ENCODE measurements at places on chromosomes 5 and 9.

DNA sequence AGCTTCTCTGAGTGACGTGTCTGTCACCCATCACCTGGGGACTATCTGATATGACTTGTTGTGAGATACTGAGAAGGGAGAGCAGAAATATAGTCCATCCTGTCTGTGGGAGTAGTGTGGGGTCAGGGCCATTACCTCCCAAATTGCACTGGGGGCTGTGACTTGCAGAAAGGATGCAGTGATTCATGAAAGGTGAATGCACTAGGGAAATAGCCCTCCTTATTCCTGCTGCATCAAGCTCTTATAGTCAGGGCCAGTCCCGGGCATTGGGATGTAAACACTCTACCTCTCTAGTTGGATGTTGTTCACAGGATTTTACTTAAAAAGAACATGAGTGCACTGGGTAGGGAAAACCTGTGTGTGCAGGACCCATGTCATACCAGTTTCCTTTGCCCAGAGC, 124.8 kb downstream of the STK32A start:
- DNase-seq = no peak

DNA sequence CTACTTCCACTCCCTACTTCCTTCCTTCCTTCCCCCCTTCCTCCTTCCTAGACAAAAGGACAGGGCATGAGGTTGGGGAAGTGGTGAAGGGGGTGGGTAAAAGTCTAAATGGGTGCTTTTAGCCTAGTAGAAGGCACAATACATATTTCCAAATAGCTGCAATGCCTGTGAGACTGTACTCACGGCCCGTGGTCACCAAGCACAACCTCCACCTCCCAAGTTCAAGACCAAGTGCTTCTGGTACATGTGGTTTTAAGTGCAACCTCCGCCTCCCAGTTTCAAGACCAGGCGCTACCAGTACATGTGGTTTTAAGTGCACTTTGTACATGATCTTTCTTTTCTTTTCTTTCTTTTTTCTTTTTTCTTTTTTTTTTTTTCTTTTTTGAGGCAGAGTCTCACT, 14.5 kb upstream of the NTNG2 start:
- no peak for DNase-seq

DNA sequence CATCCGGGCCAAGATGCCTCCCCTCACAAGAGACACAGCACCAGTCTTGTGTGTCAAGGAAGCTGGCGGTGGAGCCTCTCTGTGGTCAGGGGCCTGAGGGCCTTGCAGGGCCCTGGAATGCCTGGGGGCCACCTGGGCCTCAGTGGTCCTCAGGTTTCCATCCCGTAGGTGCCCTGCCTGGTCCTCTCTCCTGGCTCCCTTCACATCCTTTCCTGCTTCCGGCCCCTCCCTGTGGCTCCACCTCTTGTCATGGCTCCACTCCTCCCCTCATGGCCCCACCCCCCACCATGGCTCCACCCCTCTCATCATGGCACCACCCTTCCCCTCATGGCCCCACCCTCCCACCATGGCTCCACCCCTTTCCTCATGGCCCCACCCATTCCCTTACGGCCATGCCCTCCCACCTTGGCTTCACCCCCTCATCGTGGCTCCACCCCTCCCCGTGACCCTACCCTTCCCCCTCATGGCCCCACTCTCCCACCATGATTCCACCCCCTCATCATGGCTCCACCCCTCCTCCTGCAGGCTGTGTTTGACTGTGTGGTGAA, 175.8 kb downstream of the CACNA1B start:
- DNase-seq = no peak

GRCh38 chr5:4646715-4647375, 493.3 kb upstream of the ADAMTS16 start:
- no peak for DNase-seq

GRCh38 chr5:87535706-87536105, 123.0 kb upstream of the CCNH start:
- no peak for DNase-seq

- no peak for DNase-seq
Observed at GRCh38 chr5:19734776-19735175, 253.2 kb downstream of the CDH18 start.

DNA sequence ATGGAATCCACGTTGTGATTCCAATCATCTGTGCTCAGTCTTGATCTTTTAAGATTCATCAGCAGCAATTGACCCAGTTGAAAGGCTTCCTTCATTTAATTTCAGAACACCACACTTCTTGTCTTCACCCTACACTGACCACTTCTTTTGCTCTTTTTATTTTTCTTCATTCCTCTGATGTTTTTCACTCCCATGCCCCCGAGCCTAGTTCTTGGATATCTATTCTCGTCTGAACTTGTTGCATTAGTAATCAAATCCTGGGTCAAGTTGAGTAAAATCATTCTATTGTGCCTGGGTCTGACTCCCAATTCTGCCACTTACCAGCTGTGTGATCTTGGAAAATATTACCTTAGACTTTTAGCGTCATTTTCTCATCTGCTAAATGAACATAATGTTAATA, 356.5 kb downstream of the CDH12 start:
- no peak for DNase-seq

DNA sequence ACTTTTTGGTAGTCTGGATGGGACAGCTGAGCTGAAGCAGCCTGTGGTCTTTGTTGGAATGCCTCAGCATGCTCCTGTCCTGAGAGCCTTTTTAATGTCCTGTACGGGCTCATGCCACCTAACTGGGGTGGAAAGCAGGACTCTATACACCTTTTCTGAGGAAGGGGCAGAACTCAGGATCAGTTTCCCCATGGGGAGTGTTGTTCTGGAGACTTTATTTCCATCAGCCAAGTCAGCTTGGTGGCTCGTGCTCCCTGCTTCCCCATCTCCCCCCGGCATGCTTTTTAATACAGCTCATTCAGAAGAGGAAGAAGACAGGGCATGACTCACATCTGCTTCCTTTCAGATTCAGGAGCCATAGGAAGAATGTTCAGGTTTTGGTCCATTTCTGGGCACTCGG, 5.1 kb upstream of the SEPTIN8 start:
- no peak for DNase-seq

GRCh38 chr9:123347289-123348060, 8.5 kb upstream of the CRB2 start:
- no peak for DNase-seq

GRCh38 chr5:22998362-22998761, 145.2 kb upstream of the CDH12 start:
- DNase-seq = no peak

DNA sequence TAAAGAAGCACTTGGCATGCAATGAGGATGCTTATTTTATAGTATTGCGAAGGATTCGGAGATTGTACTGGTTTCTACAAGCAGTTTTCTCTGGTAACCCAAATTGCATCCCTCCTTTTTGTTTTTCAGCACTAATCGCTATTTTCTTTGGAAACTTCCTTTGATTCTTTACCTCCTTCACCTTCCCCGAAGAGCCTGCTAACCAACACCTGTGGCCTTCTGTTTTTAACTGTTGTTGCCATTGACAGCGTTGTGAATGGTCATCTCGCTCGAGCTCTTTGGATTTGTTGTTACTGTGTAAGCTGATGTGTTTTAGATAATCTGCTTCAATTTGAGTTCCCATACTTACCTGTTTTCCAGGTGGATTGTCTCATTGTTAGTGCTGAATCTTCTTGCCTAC, 1.1 kb downstream of the CNOT6 start:
- no peak for DNase-seq

GRCh38 chr9:138042640-138043039, 165.1 kb downstream of the CACNA1B start:
- no peak for DNase-seq

DNA sequence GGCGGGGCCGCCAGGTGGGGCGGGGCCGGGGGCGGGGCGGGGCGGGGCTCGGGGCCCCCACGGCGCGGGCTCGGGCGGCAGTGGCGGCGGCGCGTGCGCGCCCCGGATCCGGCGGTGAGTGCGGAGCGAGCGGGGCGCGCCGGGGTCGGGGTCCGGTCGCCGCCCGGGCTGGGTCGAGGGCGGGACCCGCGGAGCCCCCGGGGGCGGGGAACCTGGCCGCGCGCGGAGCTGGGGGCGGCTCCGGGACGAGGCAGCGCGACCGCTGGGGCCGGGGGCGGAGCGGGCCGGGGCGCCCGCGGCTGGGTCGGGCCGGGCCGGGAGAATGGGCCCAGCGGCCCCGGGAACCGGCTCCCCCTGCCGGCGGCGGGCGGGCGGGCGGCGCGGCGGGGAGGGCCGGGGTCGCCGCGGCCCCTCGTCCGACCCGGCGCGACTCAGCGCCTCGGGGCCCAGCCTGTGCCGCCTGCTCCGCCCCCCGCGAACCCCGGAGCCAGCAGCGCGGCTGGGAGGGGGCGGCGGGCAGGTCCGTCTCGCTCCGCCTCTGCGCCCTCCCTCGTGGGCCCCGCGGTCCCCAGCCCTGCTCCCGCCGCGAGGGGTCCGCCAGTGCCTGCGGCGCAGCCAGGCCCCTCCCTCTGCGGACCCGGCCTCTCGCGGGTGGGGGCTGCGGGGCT, 3.1 kb downstream of the EGFL7 start:
- DNase-seq = no peak

DNA sequence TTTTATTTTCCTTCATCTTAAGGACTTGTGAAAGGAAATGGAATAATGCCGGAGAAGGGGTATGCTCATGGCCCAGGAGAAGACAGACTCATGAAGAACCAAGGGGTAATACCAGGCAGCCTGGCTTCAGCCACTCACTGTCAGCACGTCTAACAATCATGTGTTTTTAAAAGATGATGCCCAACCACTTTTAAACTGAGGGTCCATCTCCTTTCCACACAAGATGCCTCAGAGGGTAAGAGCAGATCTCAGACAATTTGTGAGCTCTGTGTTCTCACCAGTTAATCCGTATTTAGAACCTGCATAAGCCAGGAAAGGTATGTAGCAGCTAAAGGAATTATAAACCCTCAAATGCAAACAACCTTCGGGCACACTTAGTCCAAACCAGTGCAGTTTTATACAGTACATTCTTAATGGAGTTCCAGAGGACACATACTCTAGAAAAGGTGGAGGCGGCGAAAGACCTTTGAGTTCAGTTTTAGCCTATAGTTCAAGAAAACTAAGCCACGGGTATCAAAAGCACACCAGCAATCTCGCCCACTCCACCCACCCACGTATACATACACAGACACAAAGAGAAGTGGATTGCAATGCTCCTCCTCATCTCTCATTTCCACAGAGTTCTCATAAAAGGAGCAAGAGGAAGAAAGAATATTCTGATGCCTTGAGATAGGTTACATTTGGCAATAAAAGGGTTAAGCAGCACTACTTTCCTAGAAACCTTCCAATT, 2.6 kb downstream of the DIAPH1 start:
- DNase-seq = no peak

DNA sequence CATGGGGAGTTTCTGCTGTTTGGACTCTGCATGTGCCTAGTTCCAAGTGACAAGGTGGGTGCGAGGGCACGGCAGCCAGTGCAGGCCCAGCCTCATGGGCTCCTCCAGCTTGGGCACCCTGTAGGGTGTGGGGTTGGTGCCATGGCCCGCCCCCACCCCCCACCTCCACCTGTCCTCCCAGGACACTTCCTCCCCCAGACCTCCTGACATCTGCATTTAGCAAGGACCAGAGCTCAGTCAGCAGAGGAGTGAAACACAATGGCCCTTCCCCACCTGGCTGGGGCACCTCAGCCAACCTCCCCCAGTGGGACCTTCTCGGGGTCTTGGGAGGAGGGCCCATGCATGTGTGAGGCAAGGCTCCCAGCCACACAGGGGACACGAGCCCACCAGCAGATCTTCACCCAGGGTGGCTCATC, 1.9 kb upstream of the NKD2 start:
- no peak for DNase-seq

- DNase-seq = no peak
Observed at GRCh38 chr5:109929911-109930310, 240.2 kb downstream of the MAN2A1 start.

DNA sequence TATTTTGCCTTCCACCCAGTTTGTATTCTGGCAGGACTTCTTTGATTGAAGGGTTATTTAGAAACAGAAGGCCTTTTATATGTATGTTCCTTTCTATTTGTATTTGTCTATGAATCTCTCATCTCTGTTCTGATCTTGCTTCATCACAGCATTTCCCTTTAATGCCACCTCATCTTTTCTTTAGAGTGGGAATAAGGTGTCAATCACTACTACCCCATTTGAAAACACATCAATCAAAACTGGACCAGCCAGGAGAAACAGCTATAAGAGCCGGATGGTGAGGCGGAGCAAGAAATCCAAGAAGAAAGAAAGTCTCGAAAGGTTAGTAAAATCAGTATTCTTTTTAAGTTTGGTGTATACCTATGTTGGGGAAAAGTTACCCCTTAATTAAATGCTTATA, 36.3 kb downstream of the CD180 start:
- DNase-seq = no peak

DNA sequence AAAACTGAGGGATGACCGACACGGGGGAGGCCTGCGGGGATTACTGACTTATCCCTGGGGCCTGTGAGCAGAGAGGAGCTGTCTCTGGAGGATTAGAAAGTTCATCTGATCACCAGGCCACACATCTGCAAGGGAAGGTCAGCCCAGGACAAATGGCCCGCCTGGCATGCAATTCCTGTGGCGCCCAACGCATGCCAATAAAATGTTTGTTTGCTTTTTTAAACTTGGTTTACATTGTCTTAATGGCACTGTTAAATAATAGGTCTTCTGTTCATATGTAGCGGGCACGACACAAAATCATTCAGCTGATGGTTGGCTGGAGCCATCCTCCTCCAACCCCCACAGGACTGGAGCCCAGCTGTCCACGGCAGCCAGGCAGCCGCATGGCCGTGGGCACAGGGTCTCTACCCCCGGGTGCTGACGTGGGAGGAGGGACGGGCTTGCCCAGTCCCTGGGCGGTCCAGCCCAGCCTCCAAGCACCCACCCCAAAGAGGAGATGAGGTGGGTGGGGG, 41.0 kb upstream of the SLC12A7 start:
- DNase-seq = no peak

DNA sequence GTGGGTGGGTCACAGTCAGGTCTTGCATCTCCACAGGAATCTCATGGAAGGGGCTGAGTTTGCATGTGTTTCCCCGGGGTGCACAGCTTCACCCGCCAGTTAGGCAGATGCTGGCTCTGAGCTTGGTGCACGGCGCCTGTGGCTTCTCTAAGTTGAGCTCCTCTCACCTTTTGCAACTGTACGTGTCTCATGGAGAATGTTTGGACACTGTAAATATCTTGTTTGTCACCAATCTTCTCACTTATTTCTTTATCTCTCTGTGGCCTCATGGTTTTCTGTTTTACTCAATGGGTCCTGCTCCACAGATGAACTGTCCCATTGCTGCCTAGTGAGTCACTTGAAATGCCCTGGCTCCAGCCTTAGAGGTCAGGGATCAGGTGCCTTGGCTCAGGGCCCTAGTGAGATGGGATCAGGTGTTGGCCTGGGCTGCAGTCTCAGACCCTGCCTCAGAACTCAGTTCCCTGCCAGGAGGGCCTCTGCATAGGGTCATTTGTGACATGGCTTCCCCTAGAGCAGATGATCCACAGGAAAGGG, 61.6 kb downstream of the WNK2 start:
- DNase-seq = no peak

GRCh38 chr5:156273325-156273724, 53.6 kb upstream of the SGCD start:
- no peak for DNase-seq

GRCh38 chr5:33843579-33843978, 48.2 kb downstream of the ADAMTS12 start:
- no peak for DNase-seq

GRCh38 chr9:88076286-88077070, 61.8 kb downstream of the SPATA31C2 start:
- no peak for DNase-seq

GRCh38 chr5:97231025-97231636, 48.1 kb upstream of the RIOK2 start:
- DNase-seq = no peak

GRCh38 chr5:14066326-14066725, 76.8 kb upstream of the TRIO start:
- DNase-seq = no peak
